ENCODE measurements at places on chromosomes 11 and 22.

DNA sequence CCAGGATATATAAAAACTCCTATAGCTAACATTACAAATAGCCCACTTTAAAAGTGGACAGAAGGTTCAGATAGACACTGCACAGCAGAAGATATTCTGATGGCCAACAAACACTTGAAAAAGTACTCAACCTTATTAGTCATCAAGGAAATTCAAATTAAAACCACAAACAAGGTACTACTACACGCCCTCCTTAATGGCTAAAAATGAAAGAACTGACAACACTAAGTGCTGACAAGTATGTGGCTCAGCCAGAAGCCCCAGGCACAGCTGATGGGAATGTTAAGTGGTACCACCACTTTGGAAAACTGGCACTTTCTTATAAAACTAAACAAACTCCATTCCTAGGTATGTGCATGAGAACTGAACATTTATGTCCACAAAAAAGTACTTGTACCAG is 320.1 kb downstream of the TBC1D22A start:
- DNase-seq: no peak

DNA sequence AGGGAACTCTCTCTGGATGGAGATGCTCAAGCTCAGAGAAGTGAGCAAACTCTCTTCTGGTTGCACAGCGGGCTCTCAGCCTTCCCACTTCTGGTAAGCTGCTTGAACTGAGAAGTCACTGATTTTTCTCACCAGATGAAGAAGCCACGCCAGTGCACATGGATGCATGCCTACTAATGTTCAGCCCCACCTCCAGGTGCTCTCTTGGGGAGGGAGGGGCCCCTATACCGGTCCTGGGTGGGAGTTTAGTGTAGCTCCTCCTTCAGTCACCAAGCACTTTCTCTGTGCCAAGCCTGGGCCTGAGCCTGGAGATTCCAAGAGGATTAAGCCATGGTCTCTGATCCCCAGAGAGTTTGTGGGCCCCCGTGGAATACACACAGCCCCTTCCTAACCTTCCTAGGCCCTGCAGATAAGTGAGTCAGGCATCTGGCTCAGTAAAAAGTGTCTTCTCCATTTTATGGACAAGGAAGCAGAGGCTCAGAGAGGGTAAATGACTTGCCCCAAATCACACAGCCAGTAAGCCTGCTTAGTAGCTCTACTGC is 142.2 kb downstream of the ST3GAL4 start:
- no peak for DNase-seq

- peak; percentile 31 for DNase-seq
Measured at GRCh38 chr22:28051787-28052356, 132.8 kb upstream of the PITPNB start.

- DNase-seq: no peak
Measured at GRCh38 chr11:42840176-42840829, 471.5 kb upstream of the API5 start.

DNA sequence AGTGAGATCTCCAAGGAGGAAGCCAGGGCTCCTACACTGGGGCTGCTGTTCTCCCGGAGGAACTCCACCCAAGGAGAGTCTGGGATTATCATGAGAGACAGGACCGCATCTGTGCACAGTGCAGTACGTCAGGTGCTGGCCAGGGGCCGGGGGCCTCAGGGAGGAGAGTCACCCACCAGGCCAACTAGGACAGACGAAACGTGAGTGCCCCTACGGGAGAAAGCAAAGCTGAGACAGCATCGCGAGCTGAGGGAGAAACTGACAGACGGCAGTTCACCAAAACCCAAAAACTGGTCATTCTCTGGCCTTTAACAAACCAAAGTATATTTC is 273.4 kb downstream of the BRD1 start:
- DNase-seq: no peak
